ENCODE measurements at places on chromosomes 2 and 18. TPM values are rescaled to one million over a fixed set of nuclear protein-coding genes. Genes with fewer than 3 reads are reported as not detected.

- DNase-seq, result no peak
Observed at GRCh38 chr18:31943878-31944816, 1.2 kb upstream of the TRAPPC8 start.

GRCh38 chr18:54647176-54647575, 56.1 kb downstream of the DYNAP start:
- DNase-seq, result no peak

- no peak for DNase-seq
Observed at GRCh38 chr2:200613692-200614091, 27.9 kb downstream of the AOX1 start.

DNA sequence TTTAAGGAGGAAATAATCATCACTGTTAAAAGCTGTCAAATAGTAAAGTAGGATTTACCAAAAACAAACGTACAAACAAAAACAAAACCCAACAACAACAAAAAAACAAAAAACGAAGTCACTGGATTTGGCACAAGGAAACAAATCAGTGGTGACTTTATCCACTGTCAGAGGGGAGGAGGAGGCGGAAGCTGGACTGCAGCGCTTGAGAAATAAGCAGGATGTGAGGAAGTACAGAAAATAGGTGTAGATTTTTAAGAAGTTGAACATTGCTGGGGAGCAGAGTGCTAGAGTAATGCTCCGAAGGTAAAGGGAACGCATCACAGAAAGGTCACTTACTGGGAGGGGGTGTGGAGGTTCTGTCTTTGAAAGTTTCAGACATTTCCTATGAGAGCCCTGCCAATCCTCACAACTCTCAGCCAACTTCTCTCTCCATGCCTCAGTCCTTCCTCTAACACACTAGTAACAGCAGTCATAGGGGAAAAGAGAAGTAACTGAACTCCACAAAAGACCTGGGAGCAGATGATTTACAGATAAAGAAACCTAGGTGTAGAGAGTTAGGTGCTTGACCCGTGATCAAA, 220.2 kb upstream of the SMAD7 start:
- no peak for DNase-seq

DNA sequence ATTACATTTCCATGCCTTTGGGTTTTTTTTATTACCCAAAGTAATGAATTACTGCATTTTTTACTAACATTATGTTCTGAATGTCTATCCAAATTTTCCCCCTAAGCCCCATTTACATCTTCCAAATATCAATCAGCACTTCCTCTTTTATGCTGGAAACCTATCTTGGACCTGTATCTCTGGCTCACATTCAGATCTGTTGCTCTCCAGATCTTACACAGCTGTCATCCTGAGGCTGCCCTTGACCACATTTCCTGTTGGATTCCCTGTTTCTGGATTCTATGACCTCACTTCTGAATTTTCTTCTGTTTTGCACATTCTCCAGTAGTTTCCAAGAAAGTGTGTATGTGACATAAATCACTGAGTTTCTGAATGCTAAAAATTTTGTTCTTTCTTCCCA, 146.7 kb downstream of the PDE1A start:
- no peak for DNase-seq

GRCh38 chr2:228768818-228769217, 502.3 kb downstream of the PID1 start:
- no peak for DNase-seq

DNA sequence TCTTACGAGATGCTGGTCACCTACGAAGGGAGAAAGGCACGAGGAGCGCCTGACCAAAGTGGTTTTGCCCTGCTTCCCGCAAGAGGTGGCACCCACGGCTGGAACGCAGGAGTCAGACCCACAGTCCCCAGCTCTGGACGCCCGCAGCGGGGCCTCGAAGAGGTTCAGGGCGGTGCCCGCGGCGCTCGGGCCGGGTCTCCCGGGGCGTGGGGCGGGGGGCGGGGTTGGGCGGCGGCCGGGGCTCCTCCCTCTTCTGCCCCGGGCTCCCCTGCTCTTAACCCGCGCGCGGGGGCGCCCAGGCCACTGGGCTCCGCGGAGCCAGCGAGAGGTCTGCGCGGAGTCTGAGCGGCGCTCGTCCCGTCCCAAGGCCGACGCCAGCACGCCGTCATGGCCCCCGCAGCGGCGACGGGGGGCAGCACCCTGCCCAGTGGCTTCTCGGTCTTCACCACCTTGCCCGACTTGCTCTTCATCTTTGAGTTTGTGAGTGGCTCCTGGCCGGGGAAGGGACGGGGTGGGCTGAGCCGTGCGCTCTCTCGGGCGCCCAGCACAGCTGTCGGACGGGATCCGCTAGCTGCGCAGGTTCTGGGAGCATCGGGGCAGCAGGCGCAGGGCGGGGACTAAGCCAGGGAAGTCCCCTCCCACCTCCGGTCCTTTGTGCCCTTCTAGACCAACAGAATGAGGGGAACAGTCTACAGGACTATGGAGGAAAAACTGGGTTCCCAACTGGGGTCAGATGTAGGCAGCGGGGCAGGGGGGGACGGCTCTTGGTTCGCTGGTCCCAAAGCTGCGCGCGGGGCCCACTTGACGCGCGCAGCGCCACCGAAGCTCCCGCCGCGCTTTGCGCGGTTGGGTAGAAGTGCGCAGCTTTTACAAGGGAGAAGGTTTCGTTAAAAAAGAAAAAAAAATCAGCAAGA, at the start of gene MAL:
TSS of gene MAL (plus strand) at position 303 of the 914 bp plus-strand sequence. CDS start at position 388, 85 bp downstream.
- DNase-seq, result no peak

C1D gene
- 15.3 TPM for total RNA-seq

FER1L5 gene
- 0.06 TPM for total RNA-seq

GRCh38 chr18:8615397-8616027, 6.3 kb downstream of the RAB12 start:
- no peak for DNase-seq

- DNase-seq, result no peak
Observed at GRCh38 chr2:35989040-35989439, 366.5 kb upstream of the CRIM1 start.

- no peak for DNase-seq
Observed at GRCh38 chr2:160610041-160610440, 116.4 kb upstream of the RBMS1 start.

DNA sequence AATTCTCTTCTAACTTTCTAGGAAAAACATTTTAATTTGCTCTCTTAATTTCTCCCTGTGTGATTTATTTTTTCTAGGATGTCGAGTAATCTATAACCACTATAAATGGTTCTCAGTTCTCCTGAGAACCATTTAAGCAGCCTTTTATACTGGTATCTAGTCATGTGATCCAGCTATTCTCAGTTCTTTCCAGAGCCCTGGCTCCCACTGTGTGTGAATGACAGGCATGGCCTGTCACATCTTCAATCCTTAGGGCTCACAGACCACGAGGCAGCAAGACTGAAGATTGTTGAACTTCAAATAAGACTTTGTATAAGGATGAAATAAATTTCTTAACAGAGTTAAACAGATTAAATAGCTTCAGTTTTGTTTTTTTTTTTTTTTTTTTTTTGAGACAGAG, 219.4 kb downstream of the HNMT start:
- no peak for DNase-seq

SGO2 gene
- total RNA-seq, result 2.9 TPM

ANKRD29 gene
- total RNA-seq, result 4.3 TPM

DNA sequence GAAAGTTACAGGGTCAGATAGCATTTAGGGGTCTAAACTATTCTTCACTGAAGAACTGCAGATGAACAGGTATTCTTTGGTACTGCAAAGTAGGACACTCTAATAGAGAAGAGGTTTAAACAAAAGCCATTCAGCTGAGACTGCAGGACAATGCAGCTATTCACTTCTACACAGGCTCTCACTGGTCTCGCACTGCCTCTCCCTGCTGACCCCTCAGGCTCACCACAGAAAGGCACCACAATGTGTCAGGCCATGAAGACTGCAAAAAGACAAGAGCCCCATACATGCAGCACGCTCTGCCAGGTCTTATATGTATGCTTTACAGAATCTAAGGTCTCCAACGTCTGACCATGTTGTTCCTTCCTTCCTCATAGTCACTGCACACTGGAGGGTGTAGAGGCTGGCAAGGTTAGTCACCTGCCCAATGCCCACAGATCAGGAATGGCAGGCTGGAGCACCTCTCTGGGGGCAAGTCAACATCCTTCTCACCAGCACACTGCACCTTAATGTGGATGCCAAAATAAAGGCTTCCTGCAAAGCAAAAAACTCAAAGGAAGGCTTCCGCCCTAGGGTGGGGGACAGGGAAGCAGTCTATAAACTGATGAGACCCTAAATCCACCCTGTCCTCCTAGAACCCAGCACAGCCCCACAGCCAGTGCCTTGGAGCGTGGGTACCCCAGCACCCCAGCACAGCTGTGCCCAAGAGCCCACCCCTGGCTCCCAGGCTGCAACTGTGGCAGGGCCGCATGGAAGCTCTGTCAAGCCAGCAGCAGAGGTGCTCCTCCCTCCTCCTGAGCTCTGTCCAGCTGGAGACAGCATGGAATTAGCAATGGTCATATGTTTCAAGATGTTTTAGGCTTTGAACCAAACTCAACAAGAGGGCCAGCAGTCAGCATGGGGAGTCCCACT, 10.7 kb upstream of the RNU4ATAC start:
- no peak for DNase-seq

GRCh38 chr18:44652722-44653121, 28.0 kb upstream of the SETBP1 start:
- no peak for DNase-seq

DNA sequence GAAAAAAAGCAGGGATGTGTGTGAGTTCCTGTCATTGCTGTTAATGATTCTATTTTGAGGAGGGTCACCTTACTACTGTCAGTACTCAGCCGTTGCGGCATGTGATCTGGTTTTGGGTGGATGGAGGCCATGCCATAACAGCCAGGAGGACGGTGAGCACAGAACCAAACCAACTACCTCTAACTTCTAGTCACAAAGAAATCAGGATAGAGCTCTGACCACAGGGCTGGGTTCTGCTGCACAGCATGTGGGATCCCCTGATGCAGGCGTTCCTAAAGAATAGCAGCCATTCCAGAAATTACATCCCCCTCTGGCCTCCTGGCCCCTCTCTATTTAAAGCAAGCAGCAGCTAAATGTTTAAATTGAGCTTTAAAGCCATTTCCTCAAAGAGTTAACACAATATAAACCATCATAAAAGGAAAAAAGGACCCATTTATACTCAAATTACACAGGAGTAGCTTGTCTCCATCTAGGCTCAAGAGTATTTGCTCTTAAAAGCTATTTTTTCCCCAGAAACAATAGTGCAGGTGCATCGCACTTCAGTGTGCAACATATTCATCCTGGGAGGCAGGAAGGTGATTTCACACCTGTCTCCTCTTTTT, 786.4 kb downstream of the RNF144A start:
- DNase-seq, result no peak

DNA sequence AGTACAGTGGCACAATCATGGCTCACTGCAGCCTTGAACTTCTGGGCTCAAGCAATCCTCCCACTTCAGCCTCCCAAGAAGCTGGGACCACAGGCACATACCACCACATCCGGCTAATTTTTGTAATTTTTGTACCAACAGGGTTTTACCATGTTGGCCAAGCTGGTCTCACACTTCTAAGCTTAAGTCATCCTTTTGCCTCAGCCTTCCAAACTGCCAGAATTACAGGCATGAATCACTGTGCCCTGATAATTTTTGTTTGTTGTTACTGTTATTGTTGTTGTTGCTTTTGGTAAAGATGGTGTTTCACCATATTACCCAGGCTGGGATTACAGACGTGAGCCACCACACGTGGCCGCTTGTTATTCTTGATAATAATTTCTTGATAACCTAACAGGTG, 10.5 kb upstream of the COBLL1 start:
- DNase-seq, result no peak

DNA sequence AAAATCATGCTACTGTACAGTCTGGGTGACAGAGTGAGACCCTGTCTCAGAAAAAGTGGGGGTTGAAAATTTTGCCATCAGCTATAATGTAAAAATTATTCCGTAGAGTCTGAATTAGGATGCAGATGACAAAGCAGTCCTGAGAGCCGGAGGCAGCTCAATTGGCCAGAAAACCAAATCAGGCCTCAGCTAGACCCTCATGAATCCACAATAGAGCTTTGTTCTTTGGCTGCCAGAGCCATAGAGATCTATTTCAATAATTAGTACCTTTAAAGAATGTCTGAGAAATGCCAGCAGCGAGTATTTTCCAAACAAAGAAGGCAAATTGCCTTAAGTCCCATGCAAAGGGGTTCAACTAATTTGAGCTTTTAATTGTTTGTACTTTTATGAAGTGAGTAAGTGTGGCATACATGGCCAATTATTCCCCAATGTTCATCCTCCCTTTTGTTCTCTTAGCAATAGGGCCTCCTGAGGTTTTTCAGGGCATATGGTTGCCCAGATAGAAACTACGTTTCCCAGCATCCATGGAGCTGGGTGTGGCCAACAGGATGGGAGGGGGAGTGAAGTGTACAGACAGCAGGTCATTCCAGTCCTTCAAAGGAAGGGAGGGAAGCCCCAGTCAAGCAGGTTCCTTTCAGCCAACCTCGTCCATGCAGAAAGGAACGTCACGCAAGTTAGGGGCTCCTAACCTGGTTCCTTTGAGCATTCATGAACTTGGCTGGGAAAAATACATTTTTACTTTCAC, 211.3 kb upstream of the APCDD1 start:
- no peak for DNase-seq

- DNase-seq, result no peak
Observed at GRCh38 chr2:68915393-68915792, 37.3 kb downstream of the GKN2 start.

CIB4 gene
- total RNA-seq, result not detected

- no peak for DNase-seq
Observed at GRCh38 chr2:172997031-172997430, 78.6 kb upstream of the MAP3K20 start.

GRCh38 chr2:37026050-37026449, 58.1 kb downstream of the HEATR5B start:
- no peak for DNase-seq

- DNase-seq, result no peak
Observed at GRCh38 chr2:79294994-79295393, 135.4 kb upstream of the REG3A start.

- DNase-seq, result no peak
Observed at GRCh38 chr18:79058007-79058406, 11.2 kb upstream of the ATP9B start.

GRCh38 chr2:50401772-50402653, 629.9 kb downstream of the NRXN1 start:
- DNase-seq, result no peak

DES gene
- total RNA-seq, result 15,924 TPM

CD226 gene
- total RNA-seq, result 1.7 TPM

GRCh38 chr2:202548240-202548639, 86.5 kb upstream of the FAM117B start:
- no peak for DNase-seq

NPPC gene
- total RNA-seq, result 8.7 TPM

Data from heart right ventricle (tissue), 16 donors.